ENCODE measurements at places on chromosomes 11 and 22. TPM values are rescaled to one million over a fixed set of nuclear protein-coding genes. Genes with fewer than 3 reads are reported as not detected.

TMPRSS6 gene
- 0.88 TPM for total RNA-seq

GRCh38 chr11:34540870-34541269 lies 27.3 kb upstream of the ELF5 start:
- DNase-seq, result no peak

GRCh38 chr11:60347084-60347797 lies 20.2 kb downstream of the MS4A6E start:
- no peak for DNase-seq

- no peak for DNase-seq
Measured at GRCh38 chr11:122276221-122276620, 160.2 kb upstream of the BLID start.

DNA sequence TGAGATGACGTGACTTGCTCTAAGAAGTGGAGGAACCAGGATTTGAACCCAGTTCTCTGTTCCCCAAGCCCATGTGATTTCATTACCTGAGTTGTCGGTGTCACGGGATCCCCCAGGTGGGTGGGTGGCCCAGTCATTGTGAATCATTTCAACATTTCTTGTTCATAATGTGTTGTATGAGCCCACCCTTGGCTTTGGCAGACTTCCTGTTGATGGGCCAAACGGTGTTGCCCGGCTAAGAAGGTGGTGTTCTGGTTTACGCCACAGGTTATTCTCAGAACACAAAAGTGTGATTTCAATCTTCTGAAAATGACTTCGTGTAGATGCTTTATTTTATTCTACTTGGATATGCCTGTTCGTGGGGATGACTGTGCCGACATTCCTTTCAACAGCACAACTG lies 21.6 kb upstream of the ST14 start:
- no peak for DNase-seq

DNA sequence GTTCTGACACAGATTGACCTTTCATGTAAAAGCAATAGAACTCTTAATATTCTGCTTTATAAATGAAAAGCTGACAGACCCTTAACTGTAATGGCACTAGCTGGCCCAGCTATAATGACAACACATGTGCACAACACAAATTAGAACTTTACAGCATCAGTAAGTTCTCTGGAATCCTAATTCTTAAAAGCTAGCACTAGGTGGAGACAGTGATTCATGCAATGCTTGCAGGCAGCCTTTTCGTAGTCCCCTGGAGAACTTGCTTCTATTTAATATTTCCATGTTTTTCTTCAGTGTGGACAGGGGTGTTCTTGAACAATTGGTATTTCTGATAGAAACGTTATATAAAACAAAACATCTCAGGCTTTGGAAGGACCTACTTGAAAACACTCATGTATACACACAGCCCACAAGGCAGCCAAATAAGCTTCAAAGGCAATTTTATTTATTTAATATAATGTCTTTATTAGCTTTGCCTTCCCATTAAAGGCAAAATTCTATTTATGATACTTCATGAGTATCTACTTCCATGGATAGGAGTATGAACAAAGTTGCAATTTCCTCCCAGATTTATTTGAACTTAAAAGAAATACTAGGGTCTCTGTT lies 374.3 kb upstream of the MPPED2 start:
- DNase-seq, result no peak

- no peak for DNase-seq
Measured at GRCh38 chr11:61176446-61176845, 15.2 kb upstream of the VPS37C start.

GRCh38 chr22:31604137-31604705 lies 57.8 kb downstream of the PISD start:
- no peak for DNase-seq

DNA sequence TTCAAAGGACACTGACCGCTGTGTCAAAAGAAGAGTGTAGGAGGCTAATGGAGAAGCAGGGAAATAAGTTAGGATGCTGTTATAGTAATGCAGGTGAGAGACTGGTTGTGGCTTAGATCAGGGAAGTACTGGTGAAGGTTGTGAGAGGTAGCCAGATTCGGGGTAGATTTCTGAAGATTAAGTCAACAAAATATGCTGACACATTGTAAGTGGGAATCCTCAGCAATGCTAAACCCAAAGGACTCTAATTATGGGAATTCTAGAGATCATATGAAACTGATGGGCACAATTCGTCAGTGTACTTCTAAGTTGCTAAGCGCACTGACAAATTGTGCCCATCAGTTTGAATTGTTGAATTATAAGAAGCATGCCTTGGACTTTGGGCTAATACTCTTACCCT lies 10.0 kb downstream of the ZNF143 start:
- DNase-seq, result no peak
